Uterus (tissue), 4 donors: ENCODE measurements at places on chromosomes 13 and 19. TPM values are rescaled to one million over a fixed set of nuclear protein-coding genes. Genes with fewer than 3 reads are reported as not detected.

Gene WTIP
- total RNA-seq: 5.9 TPM

GRCh38 chr13:38045278-38046048, 175.9 kb upstream of the TRPC4 start:
- no peak overlapping the region for H3K4me3 ChIP-seq
- H3K4me1 ChIP-seq: no peaks in the 10 kb centered on the region
- no peak overlapping the region for H3K27ac ChIP-seq
- no peak for DNase-seq

DNA sequence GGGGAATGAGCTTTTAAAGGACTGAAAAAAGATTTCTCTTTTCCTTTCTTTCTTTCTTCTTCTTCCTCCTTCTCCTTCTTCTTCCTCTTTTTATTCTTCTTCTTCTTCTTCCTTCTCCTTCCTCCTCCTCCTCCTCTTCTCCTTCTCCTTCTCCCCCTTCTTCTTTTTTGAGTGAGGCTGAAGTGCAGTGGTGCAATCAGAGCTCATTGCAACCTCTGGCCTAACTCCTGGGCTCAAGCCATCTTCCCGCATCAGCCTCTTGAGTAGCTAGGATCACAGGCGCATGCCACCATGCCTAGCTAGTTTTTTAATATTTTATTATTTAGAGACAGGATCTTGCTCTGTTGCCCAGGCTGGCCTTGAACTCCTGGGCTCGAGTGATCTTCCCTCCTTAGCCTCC, 120.9 kb upstream of the KL start:
- H3K27ac ChIP-seq: no peak overlapping the region
- no peak for DNase-seq
- no peak overlapping the region for H3K4me3 ChIP-seq
- no peaks in the 10 kb centered on the region for H3K27me3 ChIP-seq

DNA sequence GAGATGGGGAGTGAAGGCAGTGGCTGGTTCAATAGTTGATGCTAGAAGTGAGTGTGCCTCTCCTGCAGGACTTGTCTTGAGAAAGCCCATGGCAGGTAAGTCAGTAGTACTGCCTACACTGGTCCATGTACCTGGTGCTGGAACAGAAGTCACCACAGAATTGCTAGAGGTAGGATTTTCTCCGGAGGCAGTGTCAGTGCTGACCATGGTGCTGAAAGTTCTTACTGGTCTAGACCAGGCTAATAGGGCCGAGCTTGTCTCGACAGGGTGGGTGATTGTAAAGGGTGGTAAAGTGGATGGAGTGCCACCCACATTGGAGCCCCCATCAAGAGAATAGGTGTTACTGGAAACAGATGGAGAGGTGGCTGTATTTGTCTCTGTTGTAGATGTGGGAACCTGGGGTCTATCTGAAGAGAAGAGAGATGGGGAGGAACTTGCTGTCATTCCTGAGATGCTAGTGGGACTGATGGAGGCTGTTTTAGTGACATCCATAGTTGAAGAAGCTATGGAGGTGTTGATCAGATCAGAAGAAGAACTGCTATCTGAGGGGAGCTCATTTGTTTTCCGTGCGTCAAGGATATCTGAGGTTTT, 36.6 kb downstream of the MUC16 start:
- H3K27me3 ChIP-seq: no peaks in the 10 kb centered on the region
- no peak overlapping the region for H3K27ac ChIP-seq

DNA sequence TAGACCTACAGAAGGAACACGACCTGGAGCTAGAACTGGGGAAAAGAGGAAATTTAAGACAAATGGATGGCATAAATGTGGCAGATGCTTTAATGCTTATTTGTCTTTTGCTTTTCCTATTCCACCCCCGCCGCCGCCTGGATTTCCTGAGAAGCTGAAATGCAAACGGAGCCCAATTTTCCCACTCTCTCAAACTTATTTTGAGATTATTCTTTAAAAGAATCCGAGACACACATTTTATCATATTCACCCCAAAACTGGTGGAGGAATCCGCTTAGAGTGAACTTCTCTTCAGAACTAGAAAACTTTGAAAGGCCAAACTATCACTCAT, 5.8 kb downstream of the POU4F1 start:
- H3K27me3 ChIP-seq: peaks cover 88% of the 10 kb centered on the region
- no peak overlapping the region for H3K4me3 ChIP-seq
- H3K36me3 ChIP-seq: no peaks in the 10 kb centered on the region
- DNase-seq: no peak
- no peak overlapping the region for H3K27ac ChIP-seq

Gene LGALS14
- total RNA-seq: not detected

- H3K36me3 ChIP-seq: no peaks in the 10 kb centered on the region
- DNase-seq: no peak
- H3K27me3 ChIP-seq: no peaks in the 10 kb centered on the region
- H3K27ac ChIP-seq: no peak overlapping the region
- no peaks in the 10 kb centered on the region for H3K4me1 ChIP-seq
Measured at GRCh38 chr19:33933931-33934330, 137.3 kb downstream of the KCTD15 start.
